NCI-H524 treated with DMSO at 0.1 percent for 48 hours (cell line): ENCODE measurements at places on chromosomes 13 and 19.

- DNase-seq, result no peak
Measured at GRCh38 chr13:91178099-91178498, 169.4 kb upstream of the MIR17HG start.

DNA sequence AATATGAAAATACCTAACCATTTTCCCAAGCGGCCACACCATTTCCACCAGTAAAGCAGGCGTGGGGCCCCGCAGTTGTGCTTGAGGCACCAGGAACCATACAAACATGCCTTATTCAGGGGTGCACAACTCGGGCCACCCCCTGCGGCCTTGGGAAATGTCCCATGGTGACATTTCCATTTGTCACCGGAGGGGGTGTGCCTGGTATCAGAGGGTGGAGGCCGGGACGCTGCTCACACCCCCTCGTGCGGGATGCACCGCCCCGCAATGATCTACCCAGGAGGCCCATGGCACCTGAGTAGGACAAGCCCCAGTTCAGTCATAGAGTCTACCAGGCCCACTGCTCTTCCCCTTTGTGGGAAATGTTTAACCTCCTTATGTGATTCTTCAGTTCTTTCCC, 218.8 kb downstream of the TEX29 start:
- no peak for DNase-seq

DNA sequence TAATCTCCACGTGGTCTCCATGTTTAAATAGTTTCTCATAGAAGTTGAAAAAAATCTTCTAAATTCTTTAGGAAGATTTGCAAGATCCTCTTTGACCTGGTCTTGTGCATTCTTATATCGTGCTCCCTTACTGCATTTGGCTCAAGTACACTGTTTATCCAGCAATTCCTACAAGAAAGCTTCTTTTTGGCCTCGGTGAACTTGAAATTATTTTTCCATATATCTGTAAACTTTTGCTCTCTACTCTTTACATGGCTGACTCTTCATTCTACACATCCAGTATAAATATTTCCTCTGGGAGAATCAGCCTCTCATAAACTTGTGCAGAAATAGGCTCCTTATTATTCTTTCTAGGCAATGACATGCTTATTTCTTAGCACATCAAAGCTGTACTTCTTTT, 1457.9 kb upstream of the PRR20A start:
- DNase-seq, result no peak

GRCh38 chr13:42486711-42487198, 87.2 kb upstream of the TNFSF11 start:
- no peak for DNase-seq

DNA sequence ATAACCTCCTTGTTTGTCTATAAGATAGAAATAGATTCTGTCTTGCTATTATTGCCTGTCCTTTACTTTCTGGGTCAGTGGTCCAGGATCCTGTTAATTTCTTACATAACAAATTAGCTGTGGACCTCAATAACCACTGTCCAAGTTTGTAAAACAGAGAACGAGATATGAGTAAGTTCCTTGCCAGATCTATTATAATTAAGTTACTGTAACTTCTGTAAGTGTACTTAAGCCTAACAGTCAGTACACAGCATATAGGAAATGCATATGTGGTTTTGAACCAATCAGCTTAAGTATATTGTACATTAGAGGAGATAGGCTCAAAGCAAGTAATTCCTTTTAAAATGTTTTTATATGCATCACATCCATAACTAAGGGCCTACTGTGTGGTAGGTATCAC, 34.9 kb downstream of the HTR2A start:
- DNase-seq, result no peak

GRCh38 chr13:47213047-47213446, 316.2 kb upstream of the HTR2A start:
- DNase-seq, result no peak

- DNase-seq, result no peak
Measured at GRCh38 chr19:55116232-55116858, 1.1 kb downstream of the PPP1R12C start.

DNA sequence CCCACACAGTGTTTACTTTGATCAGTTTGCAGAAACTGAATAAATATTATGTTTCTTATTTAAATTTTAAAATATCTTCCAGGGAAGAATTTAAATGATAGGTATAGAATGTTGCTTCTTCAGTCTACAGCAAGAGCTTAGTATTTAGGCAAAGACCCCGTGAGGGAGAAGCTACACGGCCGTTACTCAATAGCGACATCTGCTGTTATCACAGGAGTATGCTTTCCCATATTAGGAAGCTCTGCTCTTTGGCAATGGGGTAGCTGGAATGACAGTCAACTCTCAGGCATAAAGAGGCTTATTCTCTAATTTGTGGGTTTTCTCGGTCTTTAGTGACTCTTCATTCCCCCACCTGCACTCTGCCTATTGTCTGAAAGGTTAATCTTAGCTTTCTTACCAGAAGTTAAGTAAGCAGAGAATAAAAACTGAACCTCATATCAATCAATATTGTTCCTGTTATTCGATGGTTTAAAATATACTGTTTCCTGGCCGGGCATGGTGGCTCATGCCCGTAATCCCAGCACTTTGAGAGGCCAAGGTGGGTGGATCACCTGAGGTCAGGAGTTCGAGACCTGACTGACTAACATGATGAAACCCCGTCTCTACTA, 13.2 kb upstream of the LHFPL6 start:
- peak; percentile 33 for DNase-seq

GRCh38 chr13:36601186-36601585, 72.6 kb upstream of the SERTM1 start:
- no peak for DNase-seq

- peak; percentile 62 for DNase-seq
Measured at GRCh38 chr19:45092747-45093678, at the start of gene PPP1R37. PPP1R37 (plus strand) TSS chr19:45093179; CDS start chr19:45093326, 147 bp downstream.

DNA sequence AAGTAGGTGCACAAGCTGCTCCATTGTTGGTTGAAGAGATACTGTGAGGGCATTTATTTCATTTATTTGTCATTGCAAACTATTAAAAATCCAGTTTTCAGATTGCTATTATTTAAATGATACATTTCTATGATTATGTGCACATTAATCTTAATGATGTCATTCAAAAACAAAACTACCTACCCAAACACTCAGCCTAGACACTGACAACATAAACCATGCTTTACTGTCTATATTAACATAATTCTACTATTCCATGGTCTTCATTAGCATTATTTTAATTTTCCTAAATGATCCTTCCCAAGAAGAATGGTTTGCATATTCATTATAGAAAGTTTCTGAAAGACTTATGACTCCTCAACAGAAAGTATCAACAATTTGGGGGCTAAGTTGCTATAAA, 813.0 kb upstream of the SLITRK5 start:
- no peak for DNase-seq

DNA sequence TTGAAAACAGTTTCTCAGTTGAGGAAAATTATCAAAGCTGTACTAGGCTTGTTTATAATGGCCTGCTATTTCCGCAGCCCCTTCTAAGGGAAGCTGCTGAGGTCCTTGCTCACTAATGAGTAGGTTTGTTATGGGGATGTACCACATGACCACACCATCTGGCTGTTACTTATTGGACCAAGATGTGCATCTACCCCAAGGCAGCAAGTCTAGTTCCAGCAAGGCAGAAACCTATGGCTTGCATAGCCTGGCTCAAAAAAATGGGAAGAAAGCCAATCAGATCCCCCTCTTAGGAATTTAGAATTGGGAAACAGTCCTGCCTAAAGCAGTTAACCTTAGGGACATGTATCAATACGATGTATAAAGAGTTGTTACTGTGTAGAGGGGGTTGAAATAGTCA, 186.5 kb upstream of the SPRY2 start:
- no peak for DNase-seq

GRCh38 chr19:1473085-1473851, 5.7 kb downstream of the C19orf25 start:
- DNase-seq, result no peak

DNA sequence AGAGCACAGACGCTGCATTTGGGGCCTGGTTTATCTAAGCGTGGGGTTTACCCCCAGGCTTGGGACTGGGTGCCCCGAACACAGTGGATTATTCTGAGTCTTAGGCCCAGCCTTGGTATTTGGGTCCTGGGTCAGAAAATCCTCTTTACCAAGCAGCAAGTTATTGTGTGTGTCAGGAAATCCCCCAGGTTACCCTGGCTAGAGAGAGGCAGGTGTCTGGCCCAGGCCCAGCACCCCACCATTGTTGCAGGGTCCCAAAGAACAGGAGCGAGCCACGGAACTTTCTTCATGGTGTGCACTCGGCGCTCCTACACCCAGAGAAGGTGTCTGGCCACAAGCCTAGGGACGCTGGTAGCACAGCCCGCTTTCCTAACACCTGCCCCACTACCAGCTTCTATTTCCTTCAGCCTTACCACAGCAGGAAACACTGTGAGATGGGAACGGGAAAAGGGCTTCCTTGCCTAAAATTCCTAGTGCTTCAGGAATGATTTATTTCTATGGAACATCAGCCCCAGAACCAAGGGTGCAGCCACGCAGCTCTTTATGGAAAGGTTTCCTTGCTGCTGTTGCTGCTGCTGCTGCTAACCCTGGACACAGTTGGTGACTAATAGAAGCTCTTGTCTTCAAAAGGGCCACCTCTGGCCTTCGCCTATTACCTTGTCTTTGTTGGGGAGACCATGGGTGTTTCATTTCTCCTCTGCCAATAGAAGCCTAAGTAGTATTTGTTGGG, 7.4 kb upstream of the CDX2 start:
- DNase-seq, result no peak

- DNase-seq, result no peak
Measured at GRCh38 chr19:6272411-6272791, 7.4 kb downstream of the MLLT1 start.

DNA sequence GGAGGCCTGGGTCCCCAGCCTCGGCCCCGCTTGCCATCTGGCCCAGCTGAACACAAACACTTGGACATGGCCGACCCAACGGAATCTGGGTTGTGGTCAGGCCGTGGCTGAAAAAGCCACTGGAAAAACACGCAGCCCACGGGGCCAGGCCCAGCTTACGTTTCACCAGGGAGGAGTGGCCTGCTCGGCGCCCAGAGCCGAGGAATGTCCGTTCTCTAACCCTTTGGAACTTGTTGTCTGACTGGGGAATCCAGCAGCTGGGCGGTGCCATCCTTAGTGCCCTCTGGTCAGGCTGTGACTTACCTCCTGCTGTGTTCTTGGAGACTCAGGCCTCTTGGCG, 13.8 kb downstream of the CILP2 start:
- DNase-seq, result no peak
